ENCODE measurements at places on chromosomes 4 and X. TPM values are rescaled to one million over a fixed set of nuclear protein-coding genes. Genes with fewer than 3 reads are reported as not detected.

- no peak overlapping the region for H3K27ac ChIP-seq
- no peaks in the 10 kb centered on the region for H3K4me1 ChIP-seq
- H3K4me3 ChIP-seq = no peak overlapping the region
- no peaks in the 10 kb centered on the region for H3K36me3 ChIP-seq
These were observed 384.5 kb upstream of the TENM3 start for GRCh38 chr4:181858741-181859140.

- DNase-seq = no peak
These were observed 5.7 kb downstream of the NIPAL1 start for GRCh38 chr4:48022192-48022799.

DNA sequence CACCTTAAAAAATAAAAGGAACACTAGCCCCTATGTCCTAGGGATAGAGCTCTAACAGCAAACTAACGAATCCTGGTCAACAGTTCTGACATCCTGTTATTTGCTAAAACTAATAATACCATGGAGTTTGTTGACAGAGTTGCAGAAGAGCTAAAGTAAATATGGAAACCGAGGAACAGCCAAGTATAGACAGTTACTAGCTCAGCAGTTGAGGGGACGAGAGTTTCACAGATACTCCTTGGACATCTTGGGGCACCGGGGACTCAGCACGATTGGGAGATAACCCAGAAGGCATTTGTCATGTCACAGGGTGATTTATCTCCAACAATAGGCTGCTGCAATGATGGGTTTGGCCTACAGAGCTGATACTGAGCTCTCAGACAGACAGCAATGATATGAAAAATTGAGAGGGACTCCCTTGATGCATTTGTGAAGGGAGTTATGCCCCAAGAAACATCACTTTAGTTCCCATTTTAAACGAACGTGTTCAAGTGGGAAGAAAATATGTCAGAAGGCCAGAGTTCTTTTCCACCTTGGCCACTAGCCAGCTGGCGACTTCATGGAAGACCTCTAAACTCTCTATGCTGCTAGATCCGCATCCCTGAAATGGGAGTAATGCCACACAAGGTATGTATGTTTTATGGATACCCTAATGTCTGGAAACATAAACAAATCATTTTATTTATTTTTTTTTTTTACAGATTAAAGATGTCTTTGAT lies 48.6 kb downstream of the TSC22D3 start:
- H3K36me3 ChIP-seq = no peaks in the 10 kb centered on the region
- H3K27ac ChIP-seq = no peak overlapping the region
- peaks cover 20% of the 10 kb centered on the region for H3K4me1 ChIP-seq
- no peaks in the 10 kb centered on the region for H3K27me3 ChIP-seq

DNA sequence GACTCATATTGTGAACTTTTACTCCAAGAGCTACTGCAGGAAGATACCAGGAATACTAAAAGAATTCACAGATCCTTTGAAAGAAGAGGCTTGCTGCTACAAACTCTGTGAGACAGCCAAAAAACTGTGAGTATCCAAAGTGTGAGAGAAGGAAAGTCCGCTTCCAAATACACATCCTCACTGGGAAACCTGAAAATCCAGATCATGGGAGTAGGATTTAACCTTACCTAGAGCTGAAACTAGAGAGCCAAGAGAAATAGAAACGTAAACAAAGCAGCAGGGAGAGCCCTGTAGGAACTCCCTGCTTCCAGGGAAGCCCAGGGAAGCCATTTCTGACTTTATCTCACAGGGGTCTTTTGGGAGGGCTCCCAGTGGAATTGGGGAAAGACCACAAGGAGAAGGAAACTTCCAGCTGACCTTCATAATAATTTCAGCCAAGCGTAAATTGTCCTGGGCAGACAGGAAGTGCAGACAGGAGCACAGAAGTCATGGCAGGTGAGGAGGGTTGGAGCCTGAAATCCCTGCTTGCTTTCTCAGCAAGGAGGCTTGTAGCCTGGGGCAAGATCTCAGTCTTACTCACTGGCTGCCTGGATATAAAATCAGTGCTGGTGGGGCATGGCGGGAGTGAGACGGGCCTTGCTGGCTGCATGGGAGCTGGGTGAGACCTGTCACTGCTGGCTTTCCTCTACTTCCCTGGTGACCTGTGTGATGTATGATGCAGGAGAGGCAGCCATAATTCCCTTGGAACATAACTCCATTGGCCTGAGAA lies 26.2 kb upstream of the NFKB1 start:
- H3K27ac ChIP-seq = no peak overlapping the region
- no peaks in the 10 kb centered on the region for H3K4me1 ChIP-seq
- DNase-seq = no peak
- H3K27me3 ChIP-seq = no peaks in the 10 kb centered on the region
- no peaks in the 10 kb centered on the region for H3K36me3 ChIP-seq

GRCh38 chr4:76758290-76758882 lies 139.6 kb downstream of the SOWAHB start:
- no peaks in the 10 kb centered on the region for H3K4me1 ChIP-seq
- H3K27ac ChIP-seq = no peak overlapping the region
- H3K4me3 ChIP-seq = no peak overlapping the region
- DNase-seq = peak; percentile 69
- no peaks in the 10 kb centered on the region for H3K27me3 ChIP-seq

GRCh38 chr4:168699224-168699878 lies 202.5 kb downstream of the PALLD start:
- H3K36me3 ChIP-seq = no peaks in the 10 kb centered on the region

DNA sequence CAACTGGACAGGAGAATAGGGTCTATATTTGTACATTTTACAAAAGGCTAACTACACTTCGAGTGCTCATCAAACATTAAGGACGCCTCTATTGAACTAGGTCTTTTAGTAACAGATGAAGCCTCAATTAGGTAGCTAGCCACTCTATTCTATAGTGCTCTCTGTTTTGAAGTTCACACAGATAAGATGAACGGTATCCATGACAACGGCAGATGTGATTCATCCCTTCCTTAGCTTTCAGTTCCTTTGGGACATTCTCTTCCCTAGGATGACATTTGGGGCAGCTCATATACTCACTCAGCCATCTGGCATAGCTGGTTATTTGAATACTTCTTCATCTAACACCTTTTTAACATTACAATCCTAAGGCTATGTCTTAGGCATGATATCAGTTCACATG lies 62.4 kb upstream of the WDFY3 start:
- no peaks in the 10 kb centered on the region for H3K4me1 ChIP-seq
- peaks cover 5% of the 10 kb centered on the region for H3K36me3 ChIP-seq
- no peak overlapping the region for H3K27ac ChIP-seq
- H3K27me3 ChIP-seq = no peaks in the 10 kb centered on the region
- no peak for DNase-seq

SPATA4 gene
- total RNA-seq = not detected

ARHGAP36 gene
- total RNA-seq = not detected

PASD1 gene
- not detected for total RNA-seq

SLITRK4 gene
- total RNA-seq = 4.0 TPM

Measured in GM23338 (cell line).